ENCODE measurements at places on chromosomes 7 and 10.

- DNase-seq: no peak
Observed at GRCh38 chr7:100711369-100711768, 5.4 kb downstream of the POP7 start.

GRCh38 chr10:75122505-75122904 is 11.0 kb downstream of the SAMD8 start:
- no peak for DNase-seq

GRCh38 chr7:78900806-78901205 is 552.7 kb downstream of the MAGI2 start:
- no peak for DNase-seq

GRCh38 chr7:151652111-151652510 is 132.4 kb upstream of the RHEB start:
- no peak for DNase-seq

DNA sequence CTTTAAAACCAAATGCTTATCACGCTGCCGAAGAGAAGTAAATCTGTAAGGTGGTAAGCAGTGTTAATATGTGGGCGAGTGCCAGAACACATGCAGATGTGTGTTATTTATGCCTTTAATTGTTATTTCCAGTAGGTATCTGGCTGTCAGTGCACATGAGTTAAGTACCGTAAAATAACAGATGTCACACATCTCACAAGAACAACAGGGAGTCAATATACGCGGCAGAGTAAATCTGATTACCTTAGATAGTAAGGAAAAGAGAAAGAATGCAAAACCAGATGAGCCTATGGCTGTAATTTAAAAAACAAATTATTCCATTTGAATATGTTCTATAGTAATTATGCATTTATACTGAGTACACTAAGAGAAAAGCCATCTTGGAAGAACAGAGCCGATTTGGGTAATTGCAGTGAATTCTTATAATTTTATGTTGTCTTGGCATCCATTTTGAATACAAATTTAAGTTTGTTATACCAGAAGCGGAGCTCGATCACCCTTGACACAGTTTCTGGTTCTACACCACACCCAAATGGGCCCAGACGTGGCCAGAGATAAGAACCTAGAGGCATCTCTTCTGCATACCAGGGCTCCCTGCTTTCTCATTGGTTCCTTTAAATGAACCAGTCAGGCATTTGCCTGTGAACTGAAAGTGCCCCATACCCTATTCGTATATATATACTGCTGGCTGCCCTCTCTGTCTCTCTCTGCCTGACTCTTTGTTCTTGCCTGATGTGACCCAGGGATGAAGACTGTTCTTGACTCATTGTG is 34.8 kb downstream of the DNAJB9 start:
- DNase-seq: no peak

DNA sequence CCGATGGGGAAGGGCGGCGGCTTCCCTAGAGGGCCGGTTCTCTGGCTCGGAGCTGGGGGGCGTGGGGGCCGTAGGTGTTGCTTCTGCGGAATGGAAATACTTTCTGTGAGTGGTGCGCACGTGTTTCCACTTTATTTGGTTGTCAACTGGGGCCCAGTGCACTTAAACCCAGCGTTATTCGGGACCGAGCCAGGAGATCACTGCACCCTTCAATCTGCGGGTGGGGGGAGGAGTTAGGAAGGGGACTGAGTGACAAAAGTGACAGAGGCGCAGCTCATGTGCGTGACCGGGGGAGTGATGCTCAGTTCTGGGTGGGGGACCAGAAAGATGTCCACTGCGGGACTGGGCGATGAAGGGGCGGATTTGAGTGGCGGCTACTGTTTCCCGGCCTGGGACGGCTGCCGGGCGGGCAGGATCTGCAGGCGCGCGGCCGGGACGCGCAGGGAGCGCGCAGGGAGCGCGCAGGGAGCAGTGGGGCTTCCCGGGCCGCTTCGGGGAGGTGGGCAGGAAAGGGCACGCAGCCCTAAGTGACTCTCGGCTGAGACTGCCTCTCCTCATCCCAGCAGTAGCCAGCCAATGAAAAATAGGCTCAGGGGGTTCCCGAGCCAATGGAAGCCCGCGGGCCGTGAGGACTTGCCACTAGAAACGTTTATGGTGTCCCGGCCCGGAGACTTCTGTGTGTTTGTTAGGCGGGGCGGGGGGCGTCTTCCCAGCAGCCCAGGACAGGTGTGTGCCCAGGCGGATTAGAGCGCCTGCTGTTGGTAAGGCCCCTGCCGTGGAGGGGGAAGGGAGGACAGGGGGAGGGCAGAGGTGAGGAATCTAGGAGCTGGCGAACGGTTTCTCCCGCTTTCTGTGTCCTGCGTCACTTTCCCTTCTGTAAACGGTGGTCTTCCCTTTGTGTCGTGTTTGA is 54.3 kb upstream of the KDM7A start:
- peak; percentile 68 for DNase-seq

DNA sequence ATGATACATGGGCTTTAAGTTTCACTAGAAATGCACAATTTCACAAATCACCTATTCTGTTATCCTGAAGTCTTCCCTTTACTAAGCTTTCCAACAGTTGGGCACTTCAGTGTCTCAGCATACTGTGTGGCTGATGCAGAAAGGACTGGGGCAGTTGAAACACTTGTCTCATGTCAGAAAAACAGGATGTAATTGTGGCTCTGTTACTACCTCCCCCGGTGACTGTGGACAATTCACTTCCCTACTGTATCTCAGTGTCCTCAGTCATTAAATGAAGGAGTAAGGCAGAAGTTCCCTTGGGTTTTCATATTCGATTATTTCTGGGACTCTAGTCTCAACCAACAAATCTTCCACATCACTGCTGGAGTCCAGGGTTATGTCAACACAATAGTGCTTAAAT is 17.9 kb downstream of the ANKRD22 start:
- no peak for DNase-seq
